ENCODE measurements at places on chromosomes 11 and 22.

- no peak for DNase-seq
These were observed 86.8 kb downstream of the BMAL1 start for GRCh38 chr11:13364388-13364787.

- DNase-seq = no peak
These were observed 26.0 kb downstream of the BCL2L13 start for GRCh38 chr22:17664414-17665055.

- DNase-seq = no peak
These were observed 99.3 kb downstream of the CTTN start for GRCh38 chr11:70497536-70498075.

DNA sequence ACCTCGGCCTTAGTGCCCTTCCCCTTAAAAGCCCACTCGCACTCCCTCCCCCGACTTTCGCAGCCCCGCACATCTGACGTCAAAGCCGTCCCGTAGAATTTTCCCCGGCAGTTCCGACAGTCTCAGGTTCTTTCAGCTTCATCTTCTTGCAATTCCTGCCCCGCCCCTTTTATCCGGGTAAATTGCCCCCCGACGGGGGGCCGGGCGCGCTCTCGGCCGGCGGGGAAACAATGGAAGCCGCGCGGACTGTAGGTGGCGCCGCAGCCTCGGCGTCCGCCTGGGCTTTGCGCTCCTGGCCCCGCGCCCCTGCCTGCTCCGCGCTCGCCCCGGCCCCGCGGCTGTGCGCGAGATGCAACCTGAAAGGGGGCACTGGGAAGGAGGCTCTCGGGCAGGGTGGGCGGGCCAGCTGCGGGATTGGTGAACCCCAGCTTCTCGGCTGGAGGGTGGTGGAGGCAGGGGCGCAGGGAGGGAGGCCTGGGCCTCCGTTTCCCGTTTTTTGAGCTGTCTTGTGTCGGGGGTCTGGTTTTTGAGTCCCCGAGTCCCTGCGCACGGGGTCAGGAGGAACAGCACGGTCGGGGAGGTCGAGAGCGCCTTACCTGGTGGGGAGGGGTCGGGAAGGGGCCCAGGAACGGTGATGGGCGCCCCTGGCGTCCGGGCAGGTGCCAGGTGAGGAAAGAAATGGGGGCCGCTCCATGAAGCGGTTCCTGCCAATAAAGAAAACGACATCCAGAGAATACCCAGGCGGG lies 859 bp upstream of the FGF19 start:
- DNase-seq = no peak

DNA sequence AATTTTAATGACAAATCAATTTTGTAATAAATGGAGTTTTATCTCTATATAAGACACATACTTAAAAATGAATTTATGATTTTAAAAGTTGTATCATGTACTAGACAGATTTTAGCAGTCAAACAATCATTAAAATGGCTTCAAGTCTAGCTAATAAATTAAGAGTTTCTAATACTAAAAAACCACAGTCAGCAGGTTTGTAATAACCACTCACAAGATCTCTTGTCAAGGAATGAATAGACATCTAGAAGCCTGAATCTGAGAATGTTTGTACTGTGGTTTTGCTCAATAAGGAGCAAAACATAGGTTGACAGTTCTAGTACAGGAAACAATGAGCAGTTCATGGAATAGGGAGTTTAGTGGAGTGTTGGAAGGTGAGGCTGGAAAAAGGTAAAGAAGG lies 81.2 kb downstream of the DEUP1 start:
- DNase-seq = no peak

DNA sequence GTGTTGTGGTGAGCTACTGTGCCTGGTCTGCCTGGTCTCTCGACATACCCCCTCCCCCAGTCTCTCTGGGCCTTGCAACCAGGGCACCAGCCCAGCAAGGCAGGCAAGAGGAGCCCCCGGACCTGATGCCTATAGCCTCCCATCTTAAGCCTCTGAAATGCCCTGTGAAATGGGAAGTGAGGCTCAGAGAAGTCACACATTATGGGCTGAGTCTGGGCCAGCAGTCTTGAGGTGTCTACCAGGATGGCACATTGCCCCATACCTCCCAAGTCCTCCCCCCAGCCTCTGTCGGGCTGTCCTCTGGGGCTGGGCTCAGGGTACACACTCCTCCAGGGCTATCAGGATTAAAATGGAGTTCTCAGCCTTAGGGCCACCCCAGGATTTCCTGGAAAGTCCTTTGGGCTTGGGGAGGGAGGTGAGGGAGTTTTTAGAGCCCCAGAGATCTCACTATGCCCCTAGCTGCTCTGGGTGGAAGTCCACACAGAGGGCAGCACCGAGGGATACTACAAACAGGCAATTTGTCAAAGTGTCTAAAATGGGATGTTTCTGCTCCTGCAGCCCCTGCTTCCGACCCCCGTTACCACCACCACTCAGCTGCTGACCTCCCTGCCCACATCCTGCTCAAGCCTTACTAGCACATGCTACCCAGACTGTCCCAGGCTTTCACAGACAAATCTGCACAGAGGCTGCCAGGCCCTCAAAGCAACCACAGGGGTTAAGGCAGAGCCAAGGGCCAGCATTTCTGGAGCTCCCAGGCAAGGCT lies 3.1 kb upstream of the SH3BP1 start:
- no peak for DNase-seq

DNA sequence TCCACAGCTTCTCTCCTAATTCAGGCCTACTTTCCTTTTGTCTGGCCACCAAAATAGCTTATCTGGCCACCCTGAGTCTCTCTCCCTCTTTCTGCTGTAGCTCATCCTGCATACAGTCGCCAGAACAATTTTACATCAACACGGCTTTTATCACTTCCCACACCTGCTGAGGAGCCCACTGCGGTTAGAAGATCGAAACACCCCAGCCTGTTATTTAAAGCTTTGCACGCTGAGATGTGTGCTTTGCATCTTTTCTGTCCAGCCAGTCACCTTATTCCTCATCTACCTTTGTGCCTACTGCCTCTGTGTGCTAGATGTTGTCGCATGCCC lies 96.0 kb downstream of the COMMD9 start:
- no peak for DNase-seq

DNA sequence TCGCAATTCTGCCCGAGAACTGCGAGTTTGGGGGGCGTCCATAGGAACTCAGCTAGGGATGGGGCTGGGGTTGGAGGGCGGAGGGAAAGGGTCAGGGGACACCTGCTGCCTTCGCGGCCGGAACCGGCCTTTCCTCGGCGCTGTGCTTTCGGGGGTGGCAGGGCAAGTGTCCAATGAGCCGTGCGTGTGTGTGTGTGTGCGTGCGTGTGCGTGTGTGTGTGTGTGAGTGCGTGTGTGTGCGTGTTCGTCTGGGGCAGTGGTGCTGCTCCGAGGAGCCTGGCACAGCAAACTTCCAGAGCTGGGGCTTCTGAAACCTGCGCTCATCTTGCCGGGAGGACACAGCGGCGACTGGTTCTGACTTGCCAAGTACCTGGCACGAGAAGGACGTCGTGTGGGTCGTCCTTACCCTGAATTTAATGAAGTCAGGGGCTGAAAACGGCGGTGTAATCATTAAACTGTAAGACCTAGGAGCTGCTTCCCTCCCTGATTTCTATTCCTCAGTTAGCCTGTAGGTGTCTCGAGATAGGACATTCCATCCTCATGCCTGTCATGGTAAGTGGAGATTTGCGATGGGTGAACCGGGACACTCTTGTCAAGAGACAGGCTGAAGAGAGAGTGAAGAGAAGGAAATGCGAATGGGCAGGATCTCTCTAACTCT lies 27.0 kb upstream of the AMOTL1 start:
- no peak for DNase-seq

- DNase-seq = no peak
These were observed 11.3 kb downstream of the TRMU start for GRCh38 chr22:46346680-46347405.

GRCh38 chr22:22791438-22792181 lies 96.0 kb upstream of the IGLL5 start:
- no peak for DNase-seq

- no peak for DNase-seq
These were observed 35.9 kb upstream of the TREH start for GRCh38 chr11:118715245-118715831.

DNA sequence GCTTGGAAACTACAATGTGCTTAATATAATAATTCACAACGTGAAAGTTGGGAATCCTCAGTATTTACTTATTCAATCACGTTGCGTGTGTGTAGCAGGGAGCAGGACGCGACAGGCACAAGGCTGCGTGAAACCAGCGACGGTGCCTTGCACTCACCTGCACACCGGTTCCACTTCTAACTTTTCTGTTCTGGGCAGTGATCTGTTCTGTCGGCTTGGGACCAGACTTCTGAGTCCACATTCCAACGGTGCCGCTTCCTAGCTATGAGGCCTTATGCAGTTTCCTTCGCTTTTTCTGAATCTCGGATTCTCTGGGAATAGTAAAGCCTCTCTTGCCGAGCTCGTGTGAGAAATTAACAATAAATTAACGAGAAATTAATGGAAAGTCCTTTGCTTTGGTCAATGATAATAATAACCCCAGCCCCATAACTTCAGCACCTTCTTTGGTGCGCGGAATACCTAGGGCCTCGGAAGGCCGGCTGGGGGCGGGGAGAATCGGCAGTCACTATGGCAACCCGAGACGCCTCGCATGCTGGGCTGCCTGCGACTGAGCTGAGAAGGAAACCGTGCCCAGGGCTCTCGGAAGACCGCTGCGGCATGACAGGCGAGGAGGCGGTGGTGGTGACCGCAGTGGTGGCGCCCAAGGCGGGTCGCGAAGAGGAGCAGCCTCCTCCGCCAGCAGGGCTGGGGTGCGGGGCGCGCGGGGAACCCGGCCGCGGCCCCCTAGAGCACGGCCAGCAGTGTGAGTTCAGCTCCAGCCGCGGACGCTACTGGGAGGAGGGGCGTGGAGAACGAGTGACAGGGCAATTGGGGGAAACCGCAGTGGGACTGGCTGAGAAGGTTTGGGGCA lies at the start of gene C11orf97:
TSS of gene C11orf97 (plus strand) at position 530 of the 850 bp plus-strand sequence. CDS start at position 598, 68 bp downstream.
- DNase-seq = peak; percentile 20

DNA sequence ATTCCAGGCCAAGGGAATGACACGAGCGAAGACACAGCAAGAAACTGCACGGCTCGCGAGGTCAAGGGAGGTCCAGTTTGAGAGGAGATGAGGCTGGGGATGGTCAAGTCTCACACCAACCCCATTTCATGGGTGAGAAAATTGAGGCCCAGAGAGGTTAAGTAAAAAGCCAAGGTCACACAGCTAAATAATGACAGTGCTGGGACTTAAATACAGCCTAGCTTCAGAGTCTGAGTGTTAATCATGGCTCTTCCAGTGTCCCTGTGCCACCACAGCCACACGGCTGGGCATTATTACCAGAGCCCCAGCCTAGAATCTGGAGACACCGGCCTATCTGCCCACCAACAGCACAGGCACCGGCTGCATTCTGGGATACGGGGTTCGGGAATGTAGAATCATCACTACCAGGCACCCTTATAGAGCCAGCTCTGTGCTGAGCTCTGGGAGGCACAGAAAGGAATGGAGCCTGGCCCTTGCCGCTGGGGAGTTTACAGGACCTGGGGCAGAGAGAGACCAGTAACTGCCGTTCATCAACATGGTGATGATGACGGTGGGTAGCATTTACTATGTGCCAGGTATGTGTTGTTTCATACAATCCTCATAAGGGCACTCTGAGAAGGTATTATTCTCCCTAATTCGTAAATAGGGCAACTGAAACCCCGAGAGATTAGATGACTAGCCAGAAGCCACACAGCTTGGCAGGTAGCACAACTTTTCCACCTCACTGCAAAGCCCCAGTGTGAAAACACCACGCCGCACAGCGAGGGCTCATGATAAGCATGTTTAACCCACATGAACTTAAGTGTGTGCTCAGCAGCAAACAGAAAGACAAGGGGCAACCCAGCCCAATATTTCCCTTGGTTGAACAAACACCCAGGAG lies 51.8 kb downstream of the CD6 start:
- DNase-seq = peak; percentile 46

- DNase-seq = no peak
These were observed 5.5 kb downstream of the H19 start for GRCh38 chr11:1992111-1992510.

DNA sequence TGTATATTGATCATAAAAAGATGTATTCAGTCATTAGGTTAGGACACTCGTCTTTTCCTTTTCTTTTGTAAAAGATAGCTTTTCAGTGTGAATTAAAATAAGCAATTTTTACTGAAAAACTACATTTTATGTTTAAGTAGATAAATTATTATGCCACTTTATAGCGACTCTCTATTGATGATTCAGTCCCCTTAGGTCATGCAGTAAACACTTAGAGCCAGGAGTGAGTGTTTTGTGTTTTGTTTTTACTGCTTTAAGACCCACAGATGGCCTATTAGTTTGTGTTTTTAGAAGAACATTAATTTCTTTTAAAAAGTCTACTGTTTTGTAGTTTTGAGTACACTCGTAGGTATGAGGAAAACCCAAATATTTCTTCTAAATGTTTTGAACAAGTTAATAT lies 86.6 kb downstream of the YAP1 start:
- DNase-seq = no peak

DNA sequence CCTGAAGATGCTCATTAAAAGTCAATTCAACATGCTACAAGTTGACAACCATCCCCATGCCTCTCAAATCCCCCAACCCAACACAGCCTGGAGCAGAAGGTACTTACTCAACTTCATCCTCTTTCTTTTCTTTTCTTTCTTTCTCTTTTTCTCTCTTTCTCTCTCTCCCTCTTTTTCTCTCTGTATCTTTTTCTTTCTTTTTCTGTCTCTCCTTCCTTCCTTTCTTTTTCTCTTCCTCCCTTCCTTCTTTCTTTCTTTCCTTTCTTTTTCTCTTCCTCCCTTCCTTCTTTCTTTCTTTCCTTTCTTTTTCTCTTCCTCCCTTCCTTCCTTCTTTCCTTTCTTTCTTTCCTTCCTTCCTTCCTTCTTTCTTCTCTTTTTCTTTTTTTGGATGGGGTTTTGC lies 135.7 kb upstream of the SEZ6L start:
- no peak for DNase-seq

DNA sequence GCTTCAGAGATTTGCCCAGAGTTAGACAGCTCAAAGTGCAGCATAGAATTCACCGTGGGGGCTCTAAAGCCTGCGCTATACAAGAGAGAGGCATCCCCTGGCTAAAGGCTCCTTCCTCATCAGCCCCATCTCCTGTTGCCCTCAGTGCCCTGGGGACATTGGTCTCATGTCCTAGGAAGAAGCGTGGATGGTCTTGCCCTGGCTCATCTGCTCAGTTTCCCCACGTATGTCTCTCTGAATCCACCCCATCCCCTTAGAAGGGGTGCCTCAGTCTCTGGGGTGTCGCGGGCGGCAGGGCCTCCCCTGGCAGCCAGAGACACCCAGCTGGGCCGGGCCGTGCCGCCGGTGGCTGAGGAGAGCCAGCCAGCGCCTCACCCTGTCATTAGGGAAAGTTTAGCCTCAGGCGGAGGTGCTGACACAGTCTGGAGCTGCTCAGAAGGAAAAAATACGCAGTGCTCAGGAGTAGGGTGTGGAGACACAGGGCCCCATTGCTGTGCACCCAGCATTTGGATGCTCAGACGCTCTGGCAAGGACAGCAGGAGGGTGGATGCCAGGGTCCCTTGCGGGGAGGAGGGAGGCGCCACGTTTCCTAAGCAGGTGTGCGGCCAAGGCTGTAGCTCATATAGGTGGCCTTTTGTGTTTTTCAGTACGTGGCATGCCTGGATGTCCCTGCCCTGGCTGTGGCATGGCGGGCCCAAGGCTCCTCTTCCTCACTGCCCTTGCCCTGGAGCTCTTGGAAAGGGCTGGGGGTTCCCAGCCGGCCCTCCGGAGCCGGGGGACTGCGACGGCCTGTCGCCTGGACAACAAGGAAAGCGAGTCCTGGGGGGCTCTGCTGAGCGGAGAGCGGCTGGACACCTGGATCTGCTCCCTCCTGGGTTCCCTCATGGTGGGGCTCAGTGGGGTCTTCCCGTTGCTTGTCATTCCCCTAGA lies 1.3 kb downstream of the SLC39A13 start:
- no peak for DNase-seq

- DNase-seq = no peak
These were observed 975.5 kb upstream of the CCDC90B start for GRCh38 chr11:84261707-84262106.

GRCh38 chr11:105148241-105148640 lies 8.7 kb upstream of the CARD18 start:
- no peak for DNase-seq
